Tongue (tissue), 3 donors: ENCODE measurements at places on chromosomes 3 and 15.
A peak's percentile ranks its signal among the peaks of the same experiment; 100 is the strongest.

- DNase-seq = peak; percentile 72
These were observed 9.5 kb upstream of the NR2F2 start for GRCh38 chr15:96320703-96321638.

DNA sequence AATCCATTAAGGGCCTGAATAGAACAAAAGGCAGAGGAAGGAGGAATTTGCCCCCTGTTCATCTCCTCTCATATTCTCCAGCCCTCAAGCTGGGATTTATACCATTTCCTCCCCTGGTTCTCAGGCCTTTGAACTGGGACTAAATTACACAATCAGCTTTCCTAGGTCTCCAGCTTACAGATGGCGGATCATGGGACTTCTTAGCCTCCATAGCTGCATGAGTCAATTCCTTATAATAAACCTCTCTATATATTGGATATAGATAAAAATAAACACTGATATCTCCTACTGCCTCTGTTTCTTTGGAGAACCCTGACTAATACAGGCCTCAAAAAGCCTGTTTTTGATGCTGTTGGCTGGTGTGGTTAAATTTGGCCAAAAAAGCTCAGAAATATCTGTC is 84.5 kb upstream of the TMEM108 start:
- no peak for DNase-seq

DNA sequence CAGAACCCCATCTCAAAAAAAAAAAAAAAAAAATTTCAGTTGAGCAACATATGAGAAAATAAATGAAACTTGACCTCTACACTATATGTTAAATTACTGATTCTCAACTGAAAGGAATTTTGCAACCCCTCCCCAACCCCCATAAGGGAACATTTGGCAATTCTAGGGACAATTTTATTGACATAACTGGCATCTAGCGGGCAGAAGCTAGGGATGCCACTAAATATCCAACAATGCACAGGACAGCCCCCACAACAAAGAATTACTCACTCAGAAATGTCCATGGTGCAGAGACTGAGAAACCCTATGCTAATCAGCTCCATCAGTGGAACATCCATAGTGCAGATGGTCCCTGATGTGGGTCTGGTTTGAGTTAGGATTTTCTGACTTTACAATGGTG is 58.2 kb upstream of the OXTR start:
- DNase-seq = no peak

GRCh38 chr3:135215516-135215915 is 420.5 kb downstream of the EPHB1 start:
- no peak for DNase-seq

DNA sequence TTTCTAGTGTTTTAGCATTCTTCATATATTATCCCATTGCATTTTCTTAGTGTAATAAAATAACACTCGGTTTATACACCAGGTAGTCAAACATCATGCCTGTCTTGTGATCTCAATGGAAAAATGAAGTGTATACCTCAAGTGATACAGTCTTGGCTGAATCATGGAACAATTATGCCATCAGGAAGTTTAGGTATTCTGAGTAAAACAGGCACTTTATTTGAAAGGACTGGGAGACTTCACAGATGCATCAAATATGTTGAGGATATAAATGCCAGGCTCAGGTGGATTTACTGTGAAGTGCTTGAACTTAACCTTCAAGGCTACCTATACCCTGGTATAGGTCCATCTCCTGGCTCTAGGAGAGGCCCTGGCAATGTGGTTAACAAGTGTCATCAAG is 8.5 kb downstream of the TGFBR2 start:
- no peak for DNase-seq

DNA sequence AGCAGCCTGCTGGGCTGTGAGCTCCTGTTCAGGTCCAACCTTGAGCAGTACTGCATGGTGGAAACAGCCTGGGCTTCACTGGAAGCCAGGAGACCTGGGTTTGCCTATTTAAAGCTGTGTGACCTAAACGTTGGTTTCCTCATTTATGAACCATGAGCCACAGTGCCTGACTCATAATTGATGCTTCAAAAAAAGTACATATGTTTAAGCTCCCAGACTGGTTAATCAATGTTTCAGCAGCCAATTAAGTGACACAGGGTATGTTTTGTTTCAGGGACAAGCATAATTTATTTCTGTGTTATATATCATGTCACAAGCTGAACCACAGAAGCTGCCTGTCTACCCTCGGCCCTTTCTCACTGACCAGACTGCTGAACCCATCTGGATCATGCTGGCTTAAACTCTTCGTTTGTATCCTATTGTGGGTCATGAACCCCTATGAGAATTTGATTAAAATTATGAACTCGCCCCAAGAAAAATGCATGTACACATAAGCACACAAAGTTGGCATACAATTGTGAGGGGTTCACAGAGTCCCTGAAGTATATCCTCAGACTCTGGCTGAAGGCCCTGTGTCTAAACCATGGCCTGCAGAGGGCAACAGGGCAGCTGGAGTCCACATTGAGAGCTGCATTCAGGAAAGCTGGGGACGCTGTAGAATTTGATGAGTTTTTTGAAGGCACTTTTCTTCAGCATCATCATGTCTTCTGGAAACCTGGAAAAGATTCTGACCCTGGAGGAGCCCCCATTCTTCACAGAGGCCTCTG is 23.7 kb downstream of the HDC start:
- no peak for DNase-seq

GRCh38 chr3:60189304-60189703 is 1061.9 kb downstream of the FHIT start:
- no peak for DNase-seq
